Naive thymus-derived CD4-positive, alpha-beta T cell (primary cell): ENCODE measurements at places on chromosomes 6 and 20.
A peak's percentile ranks its signal among the peaks of the same experiment; 100 is the strongest.

- H3K27ac ChIP-seq = no peak overlapping the region
- no peaks in the 10 kb centered on the region for H3K27me3 ChIP-seq
- H3K4me1 ChIP-seq = no peaks in the 10 kb centered on the region
- no peak for DNase-seq
- no peaks in the 10 kb centered on the region for H3K36me3 ChIP-seq
- no peak overlapping the region for H3K4me3 ChIP-seq
These were observed 103.6 kb upstream of the KCNK16 start for GRCh38 chr6:39426073-39426456.

GRCh38 chr20:34473262-34473883 lies 42.8 kb upstream of the DYNLRB1 start:
- H3K27me3 ChIP-seq = no peaks in the 10 kb centered on the region
- H3K4me1 ChIP-seq = no peaks in the 10 kb centered on the region
- DNase-seq = no peak
- no peak overlapping the region for H3K4me3 ChIP-seq

- H3K4me3 ChIP-seq = no peak overlapping the region
- H3K27ac ChIP-seq = no peak overlapping the region
- H3K4me1 ChIP-seq = no peaks in the 10 kb centered on the region
- DNase-seq = no peak
These were observed 19.8 kb downstream of the DSE start for GRCh38 chr6:116390581-116390980.

DNA sequence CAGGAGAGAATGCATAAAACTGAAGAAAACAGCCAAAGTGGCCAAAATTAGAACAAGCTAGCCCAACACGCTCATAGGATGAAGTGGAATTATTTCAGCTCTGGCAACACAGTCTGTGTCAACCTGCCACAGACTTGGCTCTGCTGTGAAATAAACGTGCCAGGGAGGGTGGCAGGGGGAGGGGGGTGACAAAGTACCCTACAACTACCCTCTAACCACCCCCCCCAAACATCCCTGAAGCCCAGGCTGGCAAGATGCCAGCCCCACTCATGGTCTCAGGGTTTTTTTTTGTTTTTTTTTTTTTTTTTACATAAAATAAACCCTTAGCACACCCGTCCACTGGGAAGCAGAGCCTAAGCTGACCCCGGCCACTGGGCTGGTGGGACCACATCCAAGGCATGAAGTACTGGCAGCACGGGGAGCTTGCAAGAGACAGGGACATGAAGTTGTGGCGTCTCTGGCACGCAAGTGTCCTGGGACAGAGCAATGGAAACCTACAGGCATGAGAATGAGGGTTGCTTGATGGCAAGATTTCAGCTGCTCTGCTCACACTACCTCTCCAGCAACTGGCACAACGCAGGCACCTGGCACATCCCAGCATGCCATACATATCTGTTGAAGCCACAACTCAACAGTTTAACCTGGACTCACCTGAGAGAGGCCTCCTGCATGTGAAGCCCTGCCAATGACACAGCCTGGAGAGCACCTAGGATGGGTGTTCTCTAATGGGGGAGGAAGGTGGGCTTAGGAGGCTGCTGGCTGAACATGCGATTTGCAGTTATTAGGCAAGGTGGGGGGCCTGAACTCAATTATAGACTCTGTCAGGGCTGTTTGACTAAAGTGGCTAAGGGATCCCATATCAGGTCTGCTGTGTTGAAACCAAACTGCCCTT lies 76.4 kb downstream of the TRAM2 start:
- no peak overlapping the region for H3K4me3 ChIP-seq
- DNase-seq = no peak
- peaks cover 26% of the 10 kb centered on the region for H3K36me3 ChIP-seq
- no peak overlapping the region for H3K27ac ChIP-seq

- no peaks in the 10 kb centered on the region for H3K36me3 ChIP-seq
- peak overlapping the region; percentile 98 for H3K4me3 ChIP-seq
- peak overlapping the region; percentile 74 for H3K27ac ChIP-seq
- peaks cover 12% of the 10 kb centered on the region for H3K4me1 ChIP-seq
- DNase-seq = peak; percentile 66
- H3K27me3 ChIP-seq = no peaks in the 10 kb centered on the region
These were observed 647 bp downstream of the AK9 start for GRCh38 chr6:109690373-109690736.

DNA sequence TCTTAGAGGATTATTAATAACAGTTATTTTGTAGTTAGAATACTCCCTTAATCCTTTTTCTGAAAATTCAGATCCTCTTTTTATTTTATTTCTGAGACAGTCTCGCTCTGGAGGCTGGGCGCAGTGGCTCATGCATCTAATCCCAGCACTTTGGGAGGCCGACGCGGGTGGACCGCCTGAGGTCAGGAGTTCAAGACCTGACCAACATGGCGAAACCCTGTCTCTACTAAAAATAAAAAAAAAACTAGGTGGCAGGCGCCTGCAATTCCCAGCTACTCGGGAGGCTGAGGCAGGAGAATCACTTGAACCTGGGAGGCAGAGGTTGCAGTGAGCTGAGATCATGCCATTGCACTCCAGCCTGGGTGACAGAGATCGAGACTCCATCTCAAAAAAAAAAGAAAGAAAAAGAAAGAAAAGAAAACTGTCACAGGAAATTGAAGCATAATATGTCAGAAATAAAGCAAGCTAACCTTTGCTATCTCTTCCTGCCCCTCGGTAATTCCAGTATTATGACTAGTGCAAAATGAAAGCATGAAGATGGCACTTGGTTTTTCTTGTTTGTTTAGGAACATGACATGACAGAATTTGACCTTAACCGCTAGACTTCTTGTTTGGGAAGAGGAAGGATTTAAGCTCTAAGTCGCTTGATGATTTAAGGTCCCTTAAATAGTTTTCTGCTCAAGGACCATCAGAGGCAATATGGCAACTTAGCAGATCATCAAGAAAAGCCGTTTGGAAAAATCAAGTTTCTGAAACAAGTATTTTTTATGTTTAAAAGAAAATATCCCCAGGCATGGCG lies 1.8 kb upstream of the RBM39 start:
- H3K36me3 ChIP-seq = peaks cover 19% of the 10 kb centered on the region
- no peak for DNase-seq
- H3K27ac ChIP-seq = peak overlapping the region; percentile 92
- H3K4me3 ChIP-seq = peak overlapping the region; percentile 87

DNA sequence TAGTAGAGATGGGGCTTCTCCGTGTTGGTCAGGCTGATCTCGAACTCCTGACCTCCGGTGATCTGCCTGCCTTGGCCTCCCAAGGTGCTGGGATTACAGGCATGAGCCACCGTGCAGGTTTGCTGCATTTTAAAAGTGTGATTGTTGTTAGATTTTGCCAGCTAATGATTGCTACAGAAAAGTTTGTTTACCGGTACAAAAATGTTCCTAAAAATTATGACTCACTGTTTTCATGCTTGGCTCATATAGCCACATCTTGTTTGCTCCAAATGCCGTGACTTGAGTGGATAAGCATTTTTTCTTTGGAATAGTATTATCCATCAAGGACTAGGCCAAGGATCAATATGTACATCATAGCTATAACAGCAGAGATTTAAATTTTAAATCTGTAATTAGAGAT lies 24.3 kb downstream of the LRRN4 start:
- H3K27me3 ChIP-seq = no peaks in the 10 kb centered on the region
- no peaks in the 10 kb centered on the region for H3K4me1 ChIP-seq
- no peak for DNase-seq
- no peak overlapping the region for H3K27ac ChIP-seq

- H3K4me3 ChIP-seq = no peak overlapping the region
- DNase-seq = no peak
- H3K36me3 ChIP-seq = no peaks in the 10 kb centered on the region
- H3K27ac ChIP-seq = no peak overlapping the region
- no peaks in the 10 kb centered on the region for H3K27me3 ChIP-seq
These were observed 16.7 kb upstream of the OLIG3 start for GRCh38 chr6:137510923-137511322.

GRCh38 chr6:29809249-29809648 lies 18.4 kb upstream of the HLA-G start:
- H3K4me3 ChIP-seq = no peak overlapping the region
- H3K27me3 ChIP-seq = no peaks in the 10 kb centered on the region
- no peak for DNase-seq
- no peak overlapping the region for H3K27ac ChIP-seq
- no peaks in the 10 kb centered on the region for H3K36me3 ChIP-seq

- H3K27me3 ChIP-seq = no peaks in the 10 kb centered on the region
- no peak overlapping the region for H3K27ac ChIP-seq
- no peak overlapping the region for H3K4me3 ChIP-seq
- no peak for DNase-seq
- no peaks in the 10 kb centered on the region for H3K36me3 ChIP-seq
These were observed 157.0 kb upstream of the PLN start for GRCh38 chr6:118391086-118391485.

DNA sequence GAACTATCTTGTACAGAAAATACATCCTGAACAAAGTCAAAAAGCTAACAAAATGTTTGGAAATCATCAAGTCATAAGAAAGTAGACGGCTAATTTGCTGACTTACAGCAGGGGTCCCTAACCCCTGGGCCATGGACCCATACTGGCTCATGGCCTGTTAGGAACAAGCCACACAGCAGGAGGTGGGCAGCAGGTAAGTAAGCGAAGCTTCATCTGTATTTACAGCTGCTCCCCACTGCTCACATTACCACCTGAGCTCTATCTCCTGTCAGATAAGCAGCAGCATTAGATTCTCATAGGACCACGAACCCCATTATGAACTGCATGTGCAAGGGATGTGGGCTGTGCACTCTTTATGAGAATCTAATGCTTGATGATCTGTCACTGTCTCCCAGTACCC lies 115.5 kb downstream of the CDK19 start:
- no peaks in the 10 kb centered on the region for H3K36me3 ChIP-seq
- H3K27ac ChIP-seq = no peak overlapping the region
- H3K27me3 ChIP-seq = no peaks in the 10 kb centered on the region

DNA sequence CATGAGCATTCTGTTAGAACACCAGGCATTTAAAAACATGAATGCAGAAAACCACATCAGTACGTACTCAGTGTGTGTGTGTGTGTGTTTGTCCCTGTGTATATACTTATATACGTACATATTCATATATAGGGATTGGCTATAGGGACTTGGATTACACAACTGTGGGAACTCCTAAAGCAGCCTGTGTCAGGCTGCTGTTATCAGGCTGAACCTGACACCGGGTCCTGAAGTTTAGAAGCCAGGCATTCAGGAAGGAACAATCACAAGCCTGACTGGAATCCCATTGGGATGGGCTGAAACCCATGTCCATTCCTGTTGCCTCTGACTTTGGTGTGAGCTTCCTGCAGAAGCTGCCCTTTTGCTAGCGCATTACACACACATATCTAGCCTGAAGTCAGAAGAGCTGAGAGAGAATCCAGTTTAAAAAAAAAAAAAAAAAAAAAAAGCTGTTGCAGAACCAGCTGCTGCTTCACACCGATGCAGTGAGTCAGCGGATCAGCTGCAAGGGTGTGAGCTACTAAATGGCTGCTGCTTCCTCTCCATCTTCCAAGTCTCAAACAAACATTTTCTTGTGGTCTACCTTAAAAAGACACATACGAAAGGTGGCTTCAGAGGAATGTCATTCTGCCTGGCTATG lies 348.1 kb downstream of the THBS2 start:
- no peak overlapping the region for H3K4me3 ChIP-seq
- H3K4me1 ChIP-seq = no peaks in the 10 kb centered on the region
- H3K27ac ChIP-seq = no peak overlapping the region
- H3K36me3 ChIP-seq = no peaks in the 10 kb centered on the region
- no peak for DNase-seq

- H3K4me1 ChIP-seq = no peaks in the 10 kb centered on the region
- no peak overlapping the region for H3K27ac ChIP-seq
- no peaks in the 10 kb centered on the region for H3K27me3 ChIP-seq
- no peak for DNase-seq
- H3K36me3 ChIP-seq = no peaks in the 10 kb centered on the region
These were observed 562.5 kb upstream of the MAP3K7 start for GRCh38 chr6:91149246-91149955.

DNA sequence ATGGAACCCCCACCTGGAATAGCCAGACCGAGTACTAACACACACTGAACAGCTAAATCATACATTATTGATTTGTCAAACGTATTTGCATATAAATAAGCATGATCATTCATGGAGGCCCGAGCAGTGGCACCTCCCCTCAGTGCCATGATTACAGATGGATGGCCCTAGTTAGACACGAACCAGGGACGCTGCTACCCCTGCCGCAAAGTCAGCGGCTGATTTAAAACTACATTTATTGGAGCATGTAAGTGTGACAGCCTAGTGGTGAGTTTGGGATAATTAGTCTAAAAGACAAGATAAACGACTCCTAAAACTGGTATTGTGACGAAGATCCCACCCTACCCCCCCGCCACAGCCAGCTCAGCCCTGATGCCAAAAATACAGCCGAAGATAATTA lies 159.1 kb upstream of the MAFB start:
- H3K36me3 ChIP-seq = no peaks in the 10 kb centered on the region
- H3K27ac ChIP-seq = no peak overlapping the region
- no peak overlapping the region for H3K4me3 ChIP-seq
- no peaks in the 10 kb centered on the region for H3K27me3 ChIP-seq
- no peak for DNase-seq

GRCh38 chr6:2998998-2999617 lies 586 bp upstream of the NQO2 start:
- no peaks in the 10 kb centered on the region for H3K36me3 ChIP-seq
- peaks cover 5% of the 10 kb centered on the region for H3K4me1 ChIP-seq
- no peaks in the 10 kb centered on the region for H3K27me3 ChIP-seq
- H3K4me3 ChIP-seq = peak overlapping the region; percentile 69
- no peak for DNase-seq

- no peaks in the 10 kb centered on the region for H3K27me3 ChIP-seq
- no peak overlapping the region for H3K27ac ChIP-seq
These were observed 49.4 kb downstream of the IYD start for GRCh38 chr6:150417899-150418826.

DNA sequence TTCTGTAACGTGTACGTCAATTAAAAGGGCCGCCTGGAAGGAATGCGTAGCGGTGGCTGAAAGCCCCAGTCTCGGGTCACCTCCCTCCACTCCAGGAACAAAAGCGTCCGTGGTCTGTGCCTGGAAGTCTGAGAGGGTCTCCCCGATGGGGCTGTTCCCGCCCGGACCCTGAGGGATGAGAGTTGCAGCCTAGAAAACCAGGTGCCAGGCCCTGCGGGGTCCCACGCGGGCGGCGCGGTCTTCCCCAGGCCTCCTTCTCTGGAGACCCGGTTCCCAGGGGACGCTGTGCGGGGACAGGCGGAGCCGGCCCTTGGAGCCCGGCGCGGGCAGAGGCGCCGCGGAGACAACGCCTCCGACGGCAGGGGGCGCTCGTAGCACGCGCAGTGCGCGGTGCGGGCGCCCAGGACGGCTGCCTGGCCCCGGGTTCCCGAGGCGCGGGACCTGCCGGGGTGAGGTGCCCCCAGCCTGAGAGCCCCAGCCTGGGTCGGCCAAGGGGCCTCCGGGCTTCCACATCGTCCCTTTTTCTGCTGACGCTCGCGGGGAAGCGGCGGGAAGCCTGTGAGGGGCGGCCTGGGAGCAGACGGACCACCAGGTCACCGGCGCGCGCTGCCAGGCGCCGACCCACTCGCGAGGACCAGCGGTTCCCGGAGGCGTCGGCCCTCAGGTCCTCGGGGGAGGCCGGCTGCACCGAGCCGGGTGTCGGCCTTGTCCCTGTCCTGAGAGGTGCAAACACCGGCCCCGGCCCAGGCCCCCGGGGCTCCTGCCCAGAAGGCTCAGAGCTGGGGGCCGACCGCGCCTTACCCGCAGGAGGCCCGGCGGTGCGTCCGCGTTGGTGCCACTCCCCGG lies 5.3 kb upstream of the FOXC1 start:
- no peak overlapping the region for H3K27ac ChIP-seq
- no peaks in the 10 kb centered on the region for H3K36me3 ChIP-seq
- H3K27me3 ChIP-seq = peaks cover 26% of the 10 kb centered on the region
- DNase-seq = peak; percentile 81
- peaks cover 35% of the 10 kb centered on the region for H3K4me1 ChIP-seq
- H3K4me3 ChIP-seq = no peak overlapping the region
